Epithelial cell of proximal tubule (primary cell): ENCODE measurements at places on chromosomes 12 and 14.

DNA sequence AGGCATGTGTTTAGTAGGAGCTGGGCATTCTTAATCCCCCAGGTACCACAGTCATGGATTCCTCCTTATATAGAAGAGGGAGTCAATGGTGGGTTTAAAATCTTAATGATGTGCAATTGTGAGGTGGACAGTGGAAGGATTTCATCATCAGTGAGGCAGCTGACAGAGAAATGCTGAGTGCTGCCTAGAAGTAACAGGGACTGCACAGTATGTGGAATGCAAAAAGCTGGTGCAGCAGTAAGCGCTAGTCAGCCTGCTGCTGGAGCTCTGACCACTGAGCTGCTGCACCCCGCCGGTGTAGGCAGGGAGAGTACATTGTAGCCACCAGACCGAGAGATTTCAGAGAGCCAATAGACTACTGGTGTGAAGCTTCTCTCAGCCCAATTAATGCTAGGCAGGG, 80.5 kb upstream of the DACT1 start:
- no peak for DNase-seq

GRCh38 chr12:104340177-104340576, 36.6 kb downstream of the EID3 start:
- no peak for DNase-seq

DNA sequence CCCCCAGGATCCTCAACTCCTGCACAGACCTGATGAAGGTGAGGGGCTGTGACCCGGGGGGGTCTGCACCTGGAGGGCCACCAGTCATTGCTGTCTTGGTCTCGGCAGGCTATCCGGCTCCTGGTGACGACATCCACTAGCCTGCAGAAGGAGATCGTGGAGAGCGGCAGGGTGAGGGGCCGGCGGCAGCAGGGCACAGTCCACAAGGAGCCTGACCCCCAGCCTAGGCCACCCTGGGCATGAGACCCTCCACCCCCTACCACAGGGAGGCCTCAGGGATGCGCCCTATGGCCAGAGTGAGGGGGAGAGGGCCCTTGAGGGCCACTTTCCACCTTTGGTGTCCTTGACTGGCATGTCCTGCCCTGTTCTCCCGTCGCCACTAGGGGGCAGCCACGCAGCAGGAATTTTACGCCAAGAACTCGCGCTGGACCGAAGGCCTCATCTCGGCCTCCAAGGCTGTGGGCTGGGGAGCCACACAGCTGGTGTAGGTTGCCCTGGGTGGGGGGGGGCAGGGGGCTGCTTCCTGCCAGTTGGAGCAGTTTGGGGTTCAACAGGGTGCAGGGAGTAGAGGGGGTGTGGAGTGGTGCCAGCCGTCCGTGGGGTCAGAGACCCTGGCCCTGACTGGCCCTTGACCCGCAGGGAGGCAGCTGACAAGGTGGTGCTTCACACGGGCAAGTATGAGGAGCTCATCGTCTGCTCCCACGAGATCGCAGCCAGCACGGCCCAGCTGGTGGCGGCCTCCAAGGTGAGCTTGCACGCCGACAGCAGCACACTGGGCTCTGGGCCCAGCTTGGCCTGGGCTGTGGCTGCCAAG, 25.0 kb downstream of the HIP1R start:
- no peak for DNase-seq

DNA sequence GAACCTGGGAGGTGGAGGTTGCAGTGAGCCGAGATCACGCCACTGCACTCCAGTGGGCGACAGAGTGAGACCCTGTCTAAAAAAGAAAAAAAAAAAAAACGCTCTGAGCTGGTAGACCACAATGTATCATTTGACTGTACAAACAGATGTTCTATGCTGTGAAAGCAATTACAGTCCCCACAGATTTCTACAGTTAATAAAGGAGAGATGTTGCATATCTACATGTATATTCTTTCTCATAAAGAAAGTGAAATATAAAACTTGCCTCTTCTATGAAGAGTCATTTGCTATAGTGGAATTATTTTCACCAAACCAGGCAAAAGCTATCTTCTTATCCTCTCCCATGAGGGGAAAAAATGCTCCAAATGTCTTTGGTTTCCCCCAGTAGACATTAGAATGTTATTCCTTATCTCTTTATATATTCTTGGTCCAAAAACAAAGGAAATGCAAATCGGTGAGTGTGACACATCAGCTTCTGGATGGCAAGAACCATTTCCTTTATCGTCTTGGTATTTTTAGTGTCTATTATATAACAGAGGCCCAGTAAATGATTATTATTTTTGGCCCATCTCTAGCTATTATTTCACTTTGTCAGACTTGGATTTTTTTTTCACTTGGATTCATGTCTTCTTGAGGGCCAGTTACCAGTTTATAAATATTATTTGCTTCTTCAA, 230.4 kb downstream of the SSPN start:
- no peak for DNase-seq

DNA sequence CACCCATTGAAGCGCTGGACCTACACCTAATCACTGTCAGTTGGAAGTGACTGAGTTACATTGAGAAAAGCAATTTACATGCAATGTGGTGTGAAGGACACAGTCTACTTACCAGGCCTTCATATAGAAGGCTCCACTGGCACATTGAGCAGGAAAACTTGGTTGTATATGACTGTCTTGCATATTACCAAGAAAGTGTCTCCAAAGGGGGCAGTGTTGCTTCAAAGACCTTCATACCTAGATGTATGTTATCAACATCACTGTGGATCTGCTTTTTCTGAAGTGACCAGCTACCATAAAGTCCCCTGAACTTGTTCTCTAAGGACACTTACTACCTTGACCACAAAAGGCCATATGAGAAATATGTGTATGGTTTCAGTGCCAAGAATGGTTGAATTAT, 64.1 kb downstream of the NELL2 start:
- no peak for DNase-seq

DNA sequence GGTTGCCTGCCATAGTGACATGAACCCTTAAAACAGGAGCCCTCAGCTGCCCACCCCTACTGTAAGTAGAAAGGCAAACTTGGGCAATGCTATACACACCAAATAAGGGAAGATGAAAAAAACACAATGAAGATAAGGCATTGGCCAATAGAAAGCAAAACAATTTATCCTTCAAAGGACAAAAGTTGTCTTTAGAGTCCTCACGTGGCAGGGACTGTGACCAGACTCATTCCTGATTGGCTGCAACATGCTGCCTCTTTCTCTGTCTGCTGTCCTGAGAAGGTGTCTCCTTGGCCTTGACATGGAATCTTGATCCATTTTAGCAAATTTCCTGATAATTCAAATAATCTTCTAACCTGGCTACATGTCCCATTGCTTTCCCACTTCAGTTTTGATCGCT, 131.9 kb downstream of the GPR135 start:
- DNase-seq = no peak

- DNase-seq = no peak
These were observed 148.1 kb downstream of the SYT1 start for GRCh38 chr12:79012636-79013035.

DNA sequence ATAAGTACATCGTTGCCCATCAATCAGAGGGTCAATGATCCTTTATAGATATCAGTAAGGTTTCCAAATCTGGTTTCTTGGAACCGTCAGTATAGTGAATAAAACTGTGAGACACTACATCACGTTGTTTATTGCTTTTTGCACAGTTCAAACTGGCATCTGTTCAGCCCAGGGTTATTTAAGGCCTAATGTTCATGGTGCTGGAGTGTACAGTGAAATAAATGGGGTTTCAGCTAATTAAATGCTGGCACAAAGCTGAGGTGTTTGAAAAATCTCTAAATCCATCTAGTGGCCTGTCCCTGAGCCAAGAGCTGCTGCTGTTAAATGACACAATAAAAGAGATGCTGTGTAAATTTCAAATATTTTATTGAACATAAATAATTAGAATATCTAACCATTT, 69.9 kb downstream of the RPS29 start:
- no peak for DNase-seq

GRCh38 chr12:90939382-90939781, 15.6 kb downstream of the CCER1 start:
- no peak for DNase-seq

DNA sequence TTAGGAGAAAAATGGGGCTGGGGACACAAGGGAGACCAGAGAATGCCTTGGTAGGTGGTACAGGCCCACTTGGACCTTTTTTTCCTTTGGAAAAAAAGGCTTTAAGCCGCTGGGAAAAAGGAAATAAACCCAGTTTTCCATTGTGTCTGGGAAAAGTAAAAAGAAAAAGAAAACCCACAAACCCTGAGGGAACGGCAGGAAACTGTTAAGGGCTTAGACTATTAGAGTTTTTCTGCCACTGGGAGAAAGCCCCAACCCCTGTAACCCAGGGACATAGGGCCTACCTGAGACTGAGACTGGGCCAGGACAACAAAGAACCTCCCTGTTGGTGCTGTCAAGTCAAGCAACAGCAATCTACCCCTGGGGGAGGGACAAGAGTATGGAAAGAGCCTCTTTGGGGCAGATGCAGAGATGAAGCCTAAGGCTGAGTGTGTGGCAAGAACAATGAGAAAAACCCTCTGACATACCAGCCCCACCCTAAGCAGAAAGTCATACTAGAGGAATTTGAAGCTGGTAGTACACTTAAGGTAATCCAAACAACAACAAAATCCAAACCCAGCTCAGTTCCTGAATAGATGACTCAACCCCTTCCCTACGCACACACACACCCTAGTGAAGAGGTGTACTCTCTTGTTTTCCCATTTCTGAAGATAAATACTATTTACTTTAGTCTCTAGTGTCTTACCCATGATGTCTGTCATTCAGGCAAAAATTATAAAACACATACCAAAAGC, 22.8 kb downstream of the ATF1 start:
- DNase-seq = peak; percentile 96

DNA sequence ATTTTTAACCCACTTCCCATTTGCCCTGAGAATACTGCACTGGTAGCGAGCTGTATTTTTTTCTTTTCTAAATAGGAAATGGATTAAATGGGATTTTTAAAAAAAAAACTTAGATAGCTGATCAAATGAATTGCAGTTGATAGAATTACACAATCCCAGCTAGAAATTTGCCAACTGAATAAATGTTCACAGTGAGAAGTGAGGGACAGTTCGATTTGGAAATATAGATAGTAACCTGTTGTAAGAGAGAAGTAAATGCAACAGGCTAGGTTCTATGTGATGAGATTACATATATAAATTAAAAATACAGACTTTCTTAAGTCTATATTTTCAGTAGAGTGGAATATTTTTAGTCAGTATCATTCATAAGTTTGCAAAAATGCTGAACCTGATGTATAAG, 48.1 kb upstream of the SMCO2 start:
- DNase-seq = no peak

GRCh38 chr14:69013943-69014782, 35.1 kb upstream of the ACTN1 start:
- no peak for DNase-seq

- DNase-seq = peak; percentile 66
These were observed 28.8 kb downstream of the RPGRIP1 start for GRCh38 chr14:21308479-21309237.

- DNase-seq = no peak
These were observed 22.1 kb downstream of the SLC6A13 start for GRCh38 chr12:240566-240965.
